Cardiac atrium fibroblast (primary cell): ENCODE measurements at places on chromosomes 6 and 20. TPM values are rescaled to one million over a fixed set of nuclear protein-coding genes. Genes with fewer than 3 reads are reported as not detected.

The MLN gene
- total RNA-seq = not detected in 2 replicates

The CST2 gene
- total RNA-seq = 0.16 TPM in 1 of 2 replicates, not detected in the other

The LY6G5B gene
- 1.1 and 1.5 TPM in 2 replicates for total RNA-seq

The GLP1R gene
- total RNA-seq = not detected in 2 replicates

The MROH8 gene
- 0.36 and 1.9 TPM in 2 replicates for total RNA-seq

The FKBP1C gene
- total RNA-seq = under 0.01 and 0.16 TPM in 2 replicates

The HMGCLL1 gene
- not detected in 2 replicates for total RNA-seq

The C20orf141 gene
- total RNA-seq = 1.5 TPM in 1 of 2 replicates, not detected in the other

The SIRPB1 gene
- total RNA-seq = 2.2 and 3.6 TPM in 2 replicates

The IP6K3 gene
- total RNA-seq = under 0.01 TPM in 1 of 2 replicates, not detected in the other

The NHLRC1 gene
- 1.9 and 2.2 TPM in 2 replicates for total RNA-seq

The AVP gene
- total RNA-seq = not detected in 2 replicates

The HAO1 gene
- total RNA-seq = not detected in 2 replicates

The PDE7B gene
- 41.0 and 49.5 TPM in 2 replicates for total RNA-seq

The CAGE1 gene
- not detected in 2 replicates for total RNA-seq

The SIRPB2 gene
- total RNA-seq = not detected in 2 replicates

The NNAT gene
- total RNA-seq = 0.32 TPM in 1 of 2 replicates, not detected in the other

The NHSL1 gene
- total RNA-seq = 10.5 and 11.4 TPM in 2 replicates

The PPP1R3G gene
- total RNA-seq = 0.81 and 1.3 TPM in 2 replicates
